ENCODE measurements at places on chromosomes 16 and 17.

- peak; percentile 97 for DNase-seq
These were observed 105.8 kb downstream of the NOG start for GRCh38 chr17:56699186-56699894.

GRCh38 chr16:85056211-85056748, 28.7 kb downstream of the KIAA0513 start:
- DNase-seq, result peak; percentile 56

- no peak for DNase-seq
These were observed 39.0 kb downstream of the PRKCB start for GRCh38 chr16:23874613-23875294.

GRCh38 chr16:477301-478157, 50.0 kb upstream of the CAPN15 start:
- DNase-seq, result no peak

GRCh38 chr17:3632287-3632686, 3.8 kb downstream of the SHPK start:
- no peak for DNase-seq

DNA sequence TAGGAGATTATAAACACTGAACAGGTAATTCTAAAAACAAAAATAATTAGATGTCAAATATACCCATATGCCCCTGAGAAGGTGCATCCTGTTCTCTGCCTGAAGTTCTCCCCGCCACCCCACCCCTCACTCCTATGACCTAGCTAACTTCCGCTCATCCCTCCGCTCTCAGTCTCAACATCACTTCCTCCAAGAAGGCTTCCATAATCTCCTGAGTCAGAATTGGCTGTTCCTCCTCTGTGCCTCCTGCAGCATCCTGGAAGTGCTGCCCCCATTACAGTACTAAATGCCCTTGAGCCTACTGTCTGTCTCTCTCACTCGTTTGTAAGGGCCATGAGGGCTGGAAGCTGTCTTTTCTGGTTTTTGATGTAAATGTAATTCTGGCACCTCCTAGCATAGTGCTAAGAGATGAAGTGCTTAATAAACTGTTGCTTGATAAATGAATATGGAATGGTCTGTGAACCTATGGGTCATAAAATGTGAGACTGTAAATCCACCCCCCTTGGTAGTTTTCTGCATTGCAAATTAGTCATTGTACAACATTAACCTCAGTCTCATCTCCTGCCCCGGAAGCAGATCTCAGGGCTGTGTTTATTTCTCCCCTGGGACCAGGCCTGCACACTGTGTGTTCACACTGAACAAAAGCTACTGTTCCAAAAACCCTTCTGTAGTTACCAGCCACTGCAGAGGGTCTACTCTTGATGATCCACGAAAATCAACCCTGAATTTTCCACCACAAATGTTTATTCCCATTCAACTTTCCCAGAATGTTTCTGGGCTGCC, 3.9 kb upstream of the MYO1D start:
- DNase-seq, result no peak

DNA sequence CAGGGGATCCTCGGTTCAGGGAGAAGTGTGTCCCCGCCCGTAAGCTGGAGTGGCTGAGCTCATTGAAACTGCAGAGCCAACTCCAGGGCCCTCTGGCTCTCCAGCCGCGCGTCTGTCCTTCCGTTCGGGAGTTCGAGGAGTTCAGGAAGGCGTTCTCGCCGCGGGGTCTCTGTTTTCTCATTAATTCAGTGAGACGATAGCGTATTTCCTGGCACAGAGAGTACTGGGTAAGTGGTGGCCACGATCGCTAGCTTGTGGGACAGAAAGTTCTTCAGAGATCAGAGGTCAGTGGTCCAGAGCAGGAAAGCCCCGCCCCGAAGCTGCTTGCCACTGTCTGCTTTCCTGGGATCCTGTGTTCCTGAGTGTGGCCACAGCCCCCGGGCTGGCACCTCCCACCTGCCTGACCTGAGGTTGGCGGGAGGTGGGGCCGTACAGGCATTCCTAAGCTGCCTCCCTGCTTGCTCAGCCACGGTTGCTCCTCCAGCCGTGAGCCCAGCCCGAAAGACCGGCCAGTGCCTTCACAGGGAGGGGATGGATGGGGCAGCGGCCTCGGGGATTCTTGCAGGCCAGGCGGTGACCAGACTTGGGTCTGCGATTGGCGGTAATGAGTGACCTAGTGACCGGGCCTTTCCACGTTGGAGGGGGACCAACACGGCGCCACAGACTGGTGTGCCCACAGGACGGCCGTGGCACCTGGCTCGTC, 8.9 kb downstream of the BAIAP2 start:
- peak; percentile 88 for DNase-seq

- no peak for DNase-seq
These were observed 19.8 kb downstream of the PAFAH1B1 start for GRCh38 chr17:2613089-2613808.

GRCh38 chr17:77687921-77688320, 270.6 kb upstream of the TNRC6C start:
- DNase-seq, result no peak

DNA sequence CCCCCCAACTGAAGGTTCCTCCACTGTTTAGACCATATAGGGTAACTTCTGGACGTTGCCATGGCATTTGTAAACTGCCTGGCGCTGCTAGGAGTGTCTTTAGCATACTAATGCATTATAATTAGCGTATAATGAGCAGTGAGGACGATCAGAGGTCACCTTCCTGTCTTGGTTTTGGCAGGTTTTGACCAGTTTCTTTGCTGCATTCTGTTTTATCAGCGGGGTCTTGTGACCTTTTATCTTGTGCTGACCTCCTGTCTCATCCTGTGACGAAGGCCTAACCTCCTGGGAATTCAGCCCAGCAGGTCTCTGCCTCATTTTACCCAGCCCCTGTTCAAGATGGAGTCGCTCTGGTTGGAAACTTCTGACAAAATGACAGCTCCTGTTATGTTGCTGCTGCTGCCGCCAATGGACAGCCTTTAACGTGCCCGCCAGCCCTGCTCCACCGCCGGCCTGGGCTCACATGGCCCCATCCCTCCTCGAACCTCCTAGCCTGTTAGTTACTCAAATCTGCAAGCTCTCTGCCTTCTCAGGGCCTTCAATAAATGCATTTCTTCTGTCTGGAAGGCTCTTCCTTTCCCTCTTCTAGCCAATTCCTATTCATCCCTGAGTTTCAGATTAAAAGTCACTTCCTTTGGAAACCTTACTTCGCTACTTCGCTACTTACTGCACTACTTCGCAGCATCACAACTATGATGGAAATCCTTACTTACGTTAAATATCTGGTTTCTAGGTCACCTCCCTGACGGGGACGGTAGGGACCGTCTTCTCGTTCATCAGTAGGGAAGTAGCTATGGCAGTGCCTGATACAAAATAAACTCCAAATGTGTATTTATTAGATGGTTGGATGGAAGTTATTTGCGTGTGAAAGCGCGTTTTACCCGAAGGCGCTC, 640 bp upstream of the NAGLU start:
- no peak for DNase-seq

GRCh38 chr16:70808371-70808770, 7.4 kb upstream of the VAC14 start:
- no peak for DNase-seq

- peak; percentile 93 for DNase-seq
These were observed 161.5 kb downstream of the FTO start for GRCh38 chr16:53865494-53865863.

DNA sequence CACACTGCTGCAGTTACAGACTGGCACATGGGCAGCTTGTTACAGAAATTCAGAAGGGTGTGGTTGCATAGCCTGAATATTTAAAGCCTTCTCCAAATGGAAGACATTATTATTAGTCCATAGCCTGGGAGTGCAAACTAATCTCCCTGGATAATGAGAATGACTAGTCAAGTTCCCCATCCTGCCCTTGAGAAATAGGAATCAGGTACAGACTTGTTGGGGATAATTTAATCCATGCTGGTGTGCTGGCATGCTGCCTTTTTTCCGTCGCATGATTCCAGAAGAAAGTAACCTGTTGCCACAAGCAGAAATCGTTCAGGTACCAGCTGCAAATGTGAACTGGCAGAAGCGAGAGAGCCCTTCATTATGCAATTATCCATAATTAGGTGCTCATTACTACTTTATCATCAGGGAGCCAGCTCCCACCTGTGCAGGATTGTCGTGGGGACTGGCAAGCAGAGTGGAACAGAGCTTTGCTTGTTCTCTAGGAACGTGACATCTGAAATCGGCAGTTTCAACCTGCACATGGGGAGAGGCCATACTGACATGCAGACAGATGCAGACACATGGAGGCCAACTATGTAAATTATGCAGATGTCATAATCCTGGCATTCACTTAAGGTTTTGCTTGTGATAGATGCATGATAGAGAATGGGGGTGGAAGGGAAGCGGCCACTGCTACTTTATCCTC, 419.4 kb downstream of the PMP22 start:
- DNase-seq, result peak; percentile 17

DNA sequence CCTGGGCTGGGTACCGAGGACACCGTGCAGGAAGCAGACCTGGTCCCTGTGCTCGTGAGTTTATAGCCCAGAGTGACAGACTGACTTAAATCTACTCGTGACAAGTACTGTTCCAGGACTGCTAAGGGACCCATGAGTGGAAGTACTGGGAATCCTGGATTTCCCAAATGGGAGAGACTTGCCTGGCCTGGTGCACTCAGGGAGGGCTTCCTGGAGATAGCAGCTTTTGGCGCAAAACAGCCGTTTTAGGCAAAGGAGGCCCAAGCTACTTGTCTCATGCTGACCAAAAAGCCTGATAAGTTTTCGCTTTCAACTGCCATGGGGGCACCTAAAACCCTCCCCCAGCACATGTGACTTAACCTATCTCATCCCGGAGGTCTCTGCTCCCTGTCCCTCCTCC, 51.4 kb downstream of the ATP2C2 start:
- DNase-seq, result no peak

GRCh38 chr17:71184716-71185115, 936.1 kb upstream of the SOX9 start:
- DNase-seq, result no peak

GRCh38 chr16:3004781-3005284, 7.9 kb upstream of the CLDN9 start:
- DNase-seq, result no peak

- peak; percentile 37 for DNase-seq
These were observed 1.8 kb downstream of the MMP15 start for GRCh38 chr16:58027161-58027915.

GRCh38 chr16:83271970-83272575, 535.7 kb upstream of the HSBP1 start:
- DNase-seq, result no peak

DNA sequence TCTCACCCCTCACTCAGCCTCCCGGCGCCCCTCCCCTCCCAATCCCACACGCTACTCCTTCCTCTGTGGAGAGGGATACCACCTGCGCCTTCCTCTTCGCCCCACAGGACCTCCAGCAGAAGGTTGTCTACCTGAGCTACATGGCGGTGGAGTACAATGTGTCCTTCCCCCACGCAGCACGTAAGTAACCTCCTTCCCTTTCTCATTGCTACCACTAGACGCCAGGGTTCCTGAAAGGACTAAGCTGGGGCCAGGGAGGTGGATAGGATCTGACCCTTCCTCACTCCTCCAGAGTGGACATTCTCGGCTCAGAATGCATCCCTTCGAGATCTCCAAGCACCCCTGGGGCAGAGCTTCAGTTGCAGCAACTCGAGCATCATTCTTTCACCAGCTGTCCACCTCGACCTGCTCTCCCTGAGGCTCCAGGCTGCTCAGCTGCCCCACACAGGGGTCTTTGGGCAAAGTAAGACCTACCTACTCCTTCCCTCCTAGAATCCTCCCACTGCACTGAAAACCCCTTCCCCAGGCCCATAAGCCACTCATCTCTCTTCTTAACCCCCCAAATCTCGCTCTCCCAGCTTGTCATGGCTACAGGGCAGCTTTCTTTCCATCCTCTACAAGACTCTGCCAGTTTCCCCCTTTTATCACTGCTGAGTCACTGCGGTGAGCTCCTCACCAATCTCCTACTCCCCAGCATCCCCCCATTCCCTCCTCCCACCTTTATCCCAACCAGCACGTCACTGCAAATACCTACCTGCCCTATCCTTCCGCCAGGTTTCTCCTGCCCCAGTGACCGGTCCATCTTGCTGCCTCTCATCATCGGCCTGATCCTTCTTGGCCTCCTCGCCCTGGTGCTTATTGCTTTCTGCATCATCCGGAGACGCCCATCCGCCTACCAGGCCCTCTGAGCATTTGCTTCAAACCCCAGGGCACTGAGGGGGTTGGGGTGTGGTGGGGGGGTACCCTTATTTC, 1.5 kb downstream of the CD68 start:
- DNase-seq, result peak; percentile 75

GRCh38 chr17:42562388-42563142, 617 bp downstream of the COASY start:
- peak; percentile 42 for DNase-seq

DNA sequence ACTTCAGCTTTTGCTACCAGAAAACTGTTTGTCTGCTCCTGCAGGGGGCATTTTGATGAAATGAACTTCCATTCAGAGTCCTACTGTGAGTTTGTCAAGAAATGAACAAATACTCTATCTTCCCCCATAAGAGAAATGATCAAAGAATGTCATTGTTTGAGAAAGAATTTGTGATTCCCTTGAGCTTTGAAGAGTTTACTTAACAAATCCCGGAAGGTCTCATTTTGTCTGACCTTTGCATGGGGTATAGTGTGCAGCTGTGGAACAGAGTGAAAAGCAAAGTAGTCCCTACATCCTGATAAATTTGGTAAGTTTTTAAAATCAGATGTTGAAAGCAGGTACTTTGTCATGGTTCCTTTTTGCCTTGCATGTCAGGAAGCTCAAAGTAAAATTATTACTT, 178.0 kb downstream of the ABCC12 start:
- no peak for DNase-seq

- peak; percentile 86 for DNase-seq
These were observed 5.2 kb upstream of the ALDOA start for GRCh38 chr16:30060346-30060745.

GRCh38 chr17:36149296-36149820, 27.1 kb downstream of the TBC1D3B start:
- peak; percentile 32 for DNase-seq

DNA sequence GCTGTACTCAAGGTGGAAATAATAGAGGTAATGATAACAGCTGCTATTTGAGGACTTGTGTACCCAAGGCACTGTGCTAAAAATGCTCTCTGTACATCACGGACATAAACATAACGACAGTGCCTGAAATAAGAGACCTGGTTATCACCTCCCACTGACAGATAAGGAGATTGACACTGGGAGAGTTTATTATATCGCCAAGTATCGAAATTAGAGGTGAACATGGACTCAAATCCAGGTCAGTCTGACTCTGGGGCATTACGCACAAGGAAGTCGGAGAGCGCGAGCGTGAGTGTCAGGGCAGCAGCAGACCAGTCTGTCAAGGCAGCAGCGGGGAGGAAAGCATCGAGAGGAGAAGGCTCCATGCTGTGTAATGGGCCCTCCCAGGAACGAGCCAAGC, 57.1 kb downstream of the GOSR1 start:
- no peak for DNase-seq

DNA sequence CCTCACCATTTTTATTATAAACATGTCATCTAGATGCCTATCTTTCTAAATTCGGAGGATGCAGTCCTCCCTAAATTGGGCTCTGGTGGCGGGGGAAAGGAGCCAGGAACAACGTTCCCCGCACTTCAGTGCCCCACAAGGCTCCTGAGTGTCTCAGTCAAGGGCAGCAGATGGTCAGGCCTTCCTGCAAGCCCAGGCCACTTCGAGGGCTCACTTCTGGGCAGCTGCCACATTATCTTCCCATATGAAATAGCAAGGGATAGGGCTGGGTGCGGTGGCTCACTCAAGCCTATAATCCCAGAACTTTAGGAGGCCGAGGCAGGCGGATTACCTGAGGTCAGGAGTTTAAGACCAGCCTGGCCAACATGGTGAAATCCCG, 32.3 kb downstream of the FBXO31 start:
- peak; percentile 3 for DNase-seq

Data from amniotic epithelial cell (primary cell).